ENCODE measurements at places on chromosomes 5 and 9.

DNA sequence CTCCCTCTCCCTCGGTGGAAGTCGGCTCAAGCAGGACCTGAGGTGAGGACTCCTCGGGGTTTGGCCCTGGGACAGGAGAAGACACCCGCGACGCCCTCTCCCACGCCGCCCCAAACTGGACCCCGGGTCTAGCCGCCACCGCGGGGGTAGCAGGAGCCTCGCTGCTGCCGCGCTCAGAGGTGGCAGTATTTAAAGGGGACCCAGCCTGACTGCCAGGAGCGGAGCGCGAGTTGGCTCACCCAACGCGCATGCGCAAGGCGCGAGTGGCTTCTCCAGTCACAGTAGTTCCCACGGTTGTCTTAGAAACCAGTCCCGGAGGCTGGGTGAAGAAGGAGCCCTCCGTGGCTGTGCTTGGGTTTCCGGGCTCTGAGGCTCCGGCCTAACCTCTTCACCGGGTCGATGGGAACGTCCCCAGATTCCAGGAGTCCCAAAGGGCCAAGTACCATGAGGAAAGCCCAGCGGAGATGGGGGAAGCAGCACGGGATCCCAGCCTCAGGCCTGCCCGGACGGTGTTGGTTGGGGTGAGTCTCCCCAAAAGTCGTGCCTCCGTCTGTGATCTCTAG lies 477.8 kb downstream of the SPATA31A7 start:
- peak; percentile 6 for DNase-seq

DNA sequence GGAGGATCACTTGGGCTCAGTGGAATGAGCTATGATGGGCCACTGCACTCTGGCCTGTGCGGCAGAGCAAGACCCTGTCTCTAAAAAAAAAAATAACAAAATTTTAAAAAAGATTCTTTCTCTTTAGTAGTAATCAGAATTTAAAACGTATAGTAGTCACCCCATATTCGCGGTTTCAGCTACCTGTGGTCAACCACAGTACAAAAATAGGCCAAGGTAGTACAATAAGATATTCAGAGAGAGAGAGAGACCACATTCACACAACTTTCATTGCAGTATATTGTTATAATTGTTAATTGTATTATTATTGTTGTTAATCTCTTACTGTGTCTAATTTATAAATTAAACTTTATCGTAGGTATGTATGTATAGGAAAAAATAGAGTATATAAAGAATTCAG lies 18.7 kb downstream of the INIP start:
- DNase-seq = no peak

GRCh38 chr5:171483551-171484135 lies 64.2 kb downstream of the FGF18 start:
- no peak for DNase-seq

DNA sequence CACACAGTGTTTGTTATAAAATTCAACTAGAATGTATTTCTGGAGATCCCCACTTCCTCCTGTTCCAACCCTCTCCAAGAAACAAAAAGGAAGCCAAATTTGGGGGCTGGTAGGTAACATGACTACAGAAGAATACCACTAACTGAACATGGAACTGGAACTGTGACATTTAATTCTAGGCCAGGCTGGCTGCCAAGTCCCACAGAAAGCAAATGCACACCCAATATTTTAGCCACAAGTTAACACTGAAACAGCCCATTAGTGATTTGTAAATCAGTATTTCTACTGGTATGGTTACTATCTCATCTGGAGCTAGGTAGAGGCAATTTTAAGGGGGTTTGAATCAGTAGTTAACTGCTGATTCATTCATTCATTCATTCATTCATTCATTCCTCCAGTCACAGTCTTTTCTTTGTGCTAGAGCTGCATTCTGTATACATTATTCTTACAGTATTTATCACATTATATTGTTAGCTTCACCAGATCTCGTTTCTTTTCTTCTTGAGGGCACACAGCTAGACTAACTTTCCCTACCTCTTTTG lies 131.7 kb upstream of the GDNF start:
- DNase-seq = no peak

GRCh38 chr5:163914910-163915309 lies 409.5 kb downstream of the MAT2B start:
- DNase-seq = no peak

DNA sequence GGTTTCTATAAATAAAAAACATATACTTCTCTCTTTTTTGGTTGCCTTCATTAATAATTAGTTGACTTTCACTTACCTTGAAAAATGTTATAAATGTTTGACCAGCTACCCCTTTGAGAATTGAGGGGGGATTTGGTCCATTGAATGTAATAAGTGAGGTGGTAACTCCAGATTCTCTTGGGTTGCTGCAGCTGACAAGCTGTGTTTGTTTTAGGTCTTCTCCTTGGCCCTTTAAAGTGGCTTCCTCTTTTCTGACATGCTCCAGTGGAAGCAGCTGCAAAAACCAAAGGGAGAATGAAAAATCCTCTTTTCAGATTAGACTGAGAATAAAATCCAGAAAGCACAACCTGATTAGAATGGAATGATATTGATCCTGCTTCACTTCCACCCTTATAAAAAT lies 410.5 kb downstream of the TMEM38B start:
- no peak for DNase-seq

GRCh38 chr9:109143881-109144562 lies 23.0 kb downstream of the FRRS1L start:
- no peak for DNase-seq

GRCh38 chr9:90466441-90466840 lies 176.2 kb downstream of the DIRAS2 start:
- no peak for DNase-seq

- no peak for DNase-seq
These were observed 13.8 kb upstream of the SMIM23 start for GRCh38 chr5:171771856-171772255.

DNA sequence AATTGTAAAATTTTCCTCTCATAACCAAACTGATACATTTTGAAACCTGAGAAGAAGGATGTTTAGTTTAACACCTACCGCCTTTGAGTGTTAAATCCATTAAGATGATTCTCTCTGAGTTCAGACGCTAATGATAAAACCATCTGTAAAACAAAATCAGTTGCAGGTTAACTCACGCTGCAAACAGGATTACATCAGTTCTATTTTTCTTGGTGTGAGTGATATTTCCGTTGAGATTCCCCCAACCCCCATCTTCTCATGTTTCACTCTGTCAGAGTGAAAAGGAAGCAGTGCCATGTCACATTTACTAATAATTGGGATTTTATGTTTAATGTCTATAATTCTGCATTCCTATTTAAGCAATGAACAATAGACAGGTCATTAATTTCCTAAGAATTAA lies 146.5 kb downstream of the FANCC start:
- DNase-seq = no peak

GRCh38 chr5:40437452-40437861 lies 242.3 kb upstream of the PTGER4 start:
- DNase-seq = peak; percentile 34

DNA sequence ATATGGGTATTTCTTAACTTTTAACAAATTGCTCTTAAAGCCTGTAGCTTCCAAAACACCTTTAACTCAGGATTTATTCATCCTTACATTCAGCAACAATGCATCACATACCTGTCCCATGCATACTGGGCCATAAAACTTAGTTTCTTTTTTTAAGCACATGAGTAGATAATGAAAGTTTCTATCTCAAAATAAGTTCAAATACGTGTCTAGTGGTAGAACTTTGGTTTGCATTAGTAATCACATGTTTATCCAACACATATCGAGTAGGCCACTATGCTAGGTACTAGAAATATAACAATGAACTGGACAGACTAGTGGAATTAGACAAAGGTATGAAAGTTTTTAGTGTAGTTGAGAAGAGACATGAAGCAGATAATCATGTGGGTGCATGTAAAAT lies 99.6 kb downstream of the DOCK2 start:
- no peak for DNase-seq

GRCh38 chr5:176590035-176590717 lies 19.8 kb downstream of the GPRIN1 start:
- DNase-seq = no peak

DNA sequence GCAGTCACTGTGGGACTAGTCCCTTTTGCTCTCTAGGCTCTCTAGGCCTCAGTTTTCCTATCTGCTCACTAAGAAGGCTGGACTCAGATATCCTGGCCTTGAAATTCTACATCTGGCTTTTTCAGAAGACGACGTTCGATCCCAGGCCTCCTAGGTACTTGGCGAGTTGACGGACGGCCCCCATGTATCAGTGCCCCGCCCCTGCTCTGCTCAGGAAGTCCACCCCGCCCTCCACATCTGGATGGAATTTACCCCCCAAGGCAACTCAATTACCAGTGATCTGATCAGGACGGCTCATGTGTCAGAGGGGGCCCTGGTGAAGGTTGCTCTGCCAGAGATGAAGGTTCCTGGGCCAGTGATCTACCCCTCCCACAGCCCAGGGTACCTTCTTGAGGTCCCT lies 44.1 kb upstream of the SYNPO start:
- no peak for DNase-seq

GRCh38 chr5:107275333-107275732 lies 395.4 kb downstream of the EFNA5 start:
- DNase-seq = no peak

DNA sequence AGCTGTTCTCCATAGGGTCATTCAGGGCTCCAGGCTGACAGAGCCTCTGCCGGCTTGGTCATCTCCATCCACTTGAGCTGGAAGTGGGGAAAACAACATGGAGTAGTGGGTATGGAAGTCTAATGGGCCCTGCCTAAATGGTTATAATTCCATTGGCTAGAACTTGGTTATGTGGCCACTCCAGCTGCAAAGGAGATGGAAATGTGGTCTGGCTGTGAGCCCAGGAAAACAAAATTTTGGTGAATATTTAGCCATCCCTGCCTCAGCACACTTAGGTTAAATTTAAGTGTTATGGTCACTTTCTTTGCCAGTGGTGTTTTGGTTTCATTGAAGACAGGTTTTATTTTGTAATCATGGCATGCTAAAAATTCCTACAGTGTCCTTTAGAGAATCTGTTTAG lies 112.3 kb downstream of the SMARCA2 start:
- DNase-seq = no peak

DNA sequence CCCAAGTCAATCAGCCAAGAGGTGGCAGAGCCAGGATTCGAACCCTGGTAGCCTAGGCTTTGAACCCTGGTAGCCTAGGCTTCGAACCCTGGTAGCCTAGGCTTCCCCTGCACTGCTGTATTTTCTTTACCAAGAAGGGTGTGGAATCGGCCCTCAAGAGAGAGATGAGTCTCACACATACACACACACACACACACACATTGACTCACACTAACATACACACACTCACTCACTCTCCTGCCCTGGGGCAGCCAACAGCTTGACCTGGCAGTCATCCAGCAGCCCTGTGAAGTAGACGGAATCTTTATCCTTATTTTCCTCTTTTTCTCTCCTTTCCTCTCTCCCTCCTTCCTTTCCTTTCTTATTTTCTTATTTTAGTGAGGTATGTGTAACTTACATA lies 55.4 kb upstream of the RPL26L1 start:
- no peak for DNase-seq

DNA sequence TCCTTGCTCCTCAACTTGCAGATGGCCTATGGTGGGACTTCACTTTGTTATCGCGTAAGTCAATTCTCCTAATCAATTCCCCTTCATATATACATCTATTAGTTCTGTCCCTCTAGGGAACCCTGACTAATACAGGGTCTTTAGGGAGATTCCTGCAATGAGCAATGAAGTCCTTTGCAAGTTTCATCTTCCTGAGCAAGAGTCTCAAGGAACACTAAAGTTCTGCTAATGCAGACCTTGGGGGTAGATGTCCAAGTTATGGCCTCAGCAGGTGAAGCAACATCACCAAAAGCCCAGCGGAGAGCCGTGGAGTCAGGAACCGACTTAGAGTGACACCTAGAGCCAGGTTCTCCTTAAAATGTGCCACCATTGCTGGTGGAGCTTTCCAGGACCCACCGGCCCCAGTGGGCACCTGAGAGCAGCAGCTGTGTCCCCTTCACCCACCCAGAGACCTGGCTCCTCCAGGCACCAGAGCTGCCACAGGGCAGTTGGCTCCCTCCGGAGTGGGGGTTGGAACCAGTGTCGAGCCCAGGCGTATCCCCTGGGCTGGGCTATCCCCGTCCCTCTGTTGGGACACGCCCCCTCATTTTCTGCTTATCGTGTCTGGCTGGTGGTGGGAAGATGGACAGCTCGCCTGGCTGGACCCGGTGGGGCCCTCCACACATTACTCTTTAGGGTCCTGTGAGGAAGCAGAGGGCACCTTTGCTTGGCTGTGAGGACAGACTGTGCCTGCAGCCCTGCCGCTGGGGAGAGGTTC lies 10.9 kb upstream of the FCN1 start:
- no peak for DNase-seq

DNA sequence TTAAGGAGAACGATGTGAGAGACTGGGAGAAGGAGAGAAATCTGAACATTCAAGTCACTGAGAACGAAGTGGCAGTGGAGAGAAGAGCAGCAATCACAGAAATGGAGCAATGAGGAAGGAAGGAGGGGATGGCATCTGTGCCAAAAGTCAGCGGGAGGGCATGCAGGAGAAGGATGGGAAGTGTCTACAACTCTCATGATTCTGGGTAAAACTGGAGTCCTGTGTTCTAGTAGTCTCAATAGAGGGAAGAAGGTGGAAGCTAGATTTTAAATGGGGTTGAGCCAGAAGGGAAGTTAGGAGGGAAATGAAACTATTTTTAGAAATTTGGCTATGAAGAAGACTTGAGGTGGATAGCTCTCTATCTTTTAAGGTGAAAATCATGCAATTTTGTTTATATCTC lies 39.1 kb upstream of the SPATA31C2 start:
- DNase-seq = no peak

GRCh38 chr5:180120237-180121101 lies 48.9 kb upstream of the RNF130 start:
- no peak for DNase-seq

- no peak for DNase-seq
These were observed 114.9 kb upstream of the TRIM32 start for GRCh38 chr9:116572095-116572748.

DNA sequence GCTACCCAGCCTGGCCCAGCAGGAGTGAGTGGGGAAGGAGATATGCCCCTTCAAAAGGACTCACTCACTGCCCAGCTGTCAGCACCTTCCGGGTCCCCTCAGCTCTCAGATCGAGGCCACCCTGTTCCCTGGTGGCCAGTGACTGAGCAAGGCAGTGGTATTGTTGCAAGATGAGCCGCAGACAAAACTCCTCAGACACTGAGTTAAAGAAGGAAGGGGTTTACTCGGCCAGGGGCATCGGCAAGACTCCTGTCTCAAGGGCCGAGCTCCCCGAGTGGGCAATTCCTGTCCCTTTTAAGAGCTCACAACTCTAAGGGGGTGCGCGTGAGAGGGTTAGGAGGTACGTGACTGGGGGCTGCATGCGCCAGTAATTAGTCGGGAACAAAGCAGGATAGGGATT lies 9.7 kb upstream of the N4BP3 start:
- DNase-seq = no peak

Data from activated CD8-positive, alpha-beta memory T cell treated with anti-CD3 and anti-CD28 coated beads, Interleukin-2, amount 50 U/mL, for 4 hours (primary cell).